ENCODE measurements at places on chromosomes 13 and 19.
A peak's percentile ranks its signal among the peaks of the same experiment; 100 is the strongest.

DNA sequence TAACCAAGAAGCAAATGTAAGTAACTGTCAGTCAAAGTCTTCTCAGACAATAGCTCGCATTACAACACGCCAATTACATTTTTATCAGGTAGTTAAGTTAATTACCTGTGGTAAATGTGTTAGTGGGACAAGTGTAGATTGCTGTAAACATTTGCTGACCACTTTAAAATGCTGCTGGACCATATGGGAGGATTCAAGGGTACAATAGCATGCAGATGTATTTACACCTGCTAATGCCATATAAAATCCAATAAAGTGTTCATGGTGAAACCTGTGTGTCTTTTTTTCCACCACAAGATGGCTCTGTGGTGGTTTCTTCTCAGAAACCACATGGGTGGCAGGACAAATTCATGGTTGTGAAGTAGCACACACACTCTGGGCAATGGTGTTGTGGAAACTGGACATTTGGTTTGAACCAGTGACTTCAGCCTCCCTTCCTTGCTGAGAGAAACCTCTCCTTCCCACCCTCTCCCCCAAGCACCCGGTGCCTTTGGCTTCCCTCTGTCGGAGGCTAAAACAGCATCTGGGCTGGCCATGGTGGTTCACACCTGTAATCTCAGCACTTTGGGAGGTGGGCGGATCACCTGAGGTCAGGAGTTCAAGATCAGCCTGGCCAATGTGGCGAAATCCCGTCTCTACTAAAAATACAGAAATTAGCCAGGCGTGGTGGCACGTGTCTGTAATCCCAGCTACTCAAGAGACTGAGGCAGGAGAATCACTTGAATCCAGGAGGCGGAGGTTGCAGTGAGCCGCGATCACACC lies 18.1 kb upstream of the GTF3A start:
- DNase-seq, result peak; percentile 70

GRCh38 chr19:51687791-51688670 lies 5.1 kb upstream of the SPACA6 start:
- peak; percentile 65 for DNase-seq

DNA sequence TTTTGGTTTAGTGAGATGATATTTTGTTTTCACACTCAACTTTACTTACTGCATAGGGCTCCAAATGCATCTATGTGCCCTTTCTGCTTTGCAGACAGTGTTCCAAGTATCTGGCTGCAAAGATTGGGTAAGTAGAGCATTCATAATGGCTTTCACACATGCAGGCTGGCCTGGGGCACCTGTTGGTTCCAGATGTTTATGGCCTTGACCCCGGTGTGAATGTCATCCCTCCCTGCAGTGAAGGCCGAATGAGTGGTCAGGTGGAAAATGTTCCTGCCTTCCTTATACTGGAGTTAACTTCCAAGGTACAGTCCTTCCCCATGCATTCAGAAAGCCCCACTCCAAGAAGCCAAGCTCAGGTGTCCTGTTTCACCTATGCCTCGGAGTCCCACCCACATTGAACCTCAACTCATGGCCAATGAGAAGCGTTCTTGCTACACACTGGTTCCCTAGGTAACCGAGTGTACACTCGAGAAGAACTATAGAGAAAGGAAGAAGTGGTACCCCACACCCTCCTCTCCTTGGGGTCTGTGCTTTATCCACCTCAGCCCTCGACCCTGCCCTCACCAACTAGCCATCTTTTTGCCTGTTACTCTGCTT lies 23.0 kb upstream of the ZNF536 start:
- no peak for DNase-seq

GRCh38 chr13:26446751-26447150 lies 110.7 kb upstream of the WASF3 start:
- no peak for DNase-seq

DNA sequence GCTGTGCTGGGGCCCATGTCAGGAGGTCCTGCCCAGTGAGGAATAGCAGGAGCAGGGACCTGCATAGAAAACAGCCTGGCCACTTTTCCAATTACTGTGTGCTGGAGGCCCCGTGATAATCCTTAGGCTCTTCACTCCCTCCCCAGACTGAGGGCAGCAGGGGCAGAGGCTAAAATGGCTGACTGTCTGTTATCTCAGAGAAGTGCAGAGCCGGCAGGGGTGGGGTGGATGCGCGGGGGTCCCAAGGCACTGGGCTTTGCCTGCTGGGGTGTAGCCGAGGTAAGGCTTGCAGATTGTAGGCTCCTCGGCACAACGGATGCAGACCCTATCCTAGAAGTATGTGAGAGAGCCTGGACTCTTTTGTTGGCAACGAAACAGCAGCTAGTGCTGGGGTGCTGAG lies 1064.1 kb downstream of the OLFM4 start:
- DNase-seq, result no peak

- DNase-seq, result no peak
These were observed 14.9 kb upstream of the GPR18 start for GRCh38 chr13:99273128-99273527.

GRCh38 chr13:66501181-66501580 lies 729.0 kb downstream of the PCDH9 start:
- DNase-seq, result no peak

DNA sequence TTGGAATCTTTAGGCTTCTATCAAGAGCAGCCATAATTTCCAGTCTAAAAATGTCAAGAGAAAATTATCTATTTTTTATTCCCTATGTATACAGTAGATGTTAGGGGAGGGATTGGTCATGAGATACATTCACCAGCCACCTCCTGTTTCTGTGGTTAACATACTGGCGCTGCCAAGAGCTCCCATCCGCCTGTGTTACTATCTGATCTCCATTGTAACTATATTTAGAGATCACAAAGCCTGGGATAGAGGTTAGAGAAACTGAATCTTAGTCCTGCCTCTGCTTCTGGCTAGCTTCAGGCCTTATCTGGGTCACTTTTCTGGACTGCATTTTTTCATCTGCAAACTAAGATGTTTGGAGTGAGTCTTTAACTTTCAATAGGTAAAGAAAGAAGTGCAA lies 46.3 kb downstream of the POLR1D start:
- no peak for DNase-seq

- DNase-seq, result peak; percentile 39
These were observed 16.7 kb downstream of the GSX1 start for GRCh38 chr13:27808851-27809550.

GRCh38 chr13:24625331-24625731 lies 54.9 kb upstream of the ATP12A start:
- DNase-seq, result no peak

- DNase-seq, result no peak
These were observed 163.0 kb downstream of the FGF9 start for GRCh38 chr13:21833921-21834320.

GRCh38 chr19:55753401-55753800 lies 5.5 kb upstream of the RFPL4A start:
- DNase-seq, result no peak

GRCh38 chr19:28377077-28377476 lies 835.9 kb downstream of the UQCRFS1 start:
- DNase-seq, result no peak

- DNase-seq, result no peak
These were observed 19.7 kb downstream of the ZC3H4 start for GRCh38 chr19:47093841-47094240.

DNA sequence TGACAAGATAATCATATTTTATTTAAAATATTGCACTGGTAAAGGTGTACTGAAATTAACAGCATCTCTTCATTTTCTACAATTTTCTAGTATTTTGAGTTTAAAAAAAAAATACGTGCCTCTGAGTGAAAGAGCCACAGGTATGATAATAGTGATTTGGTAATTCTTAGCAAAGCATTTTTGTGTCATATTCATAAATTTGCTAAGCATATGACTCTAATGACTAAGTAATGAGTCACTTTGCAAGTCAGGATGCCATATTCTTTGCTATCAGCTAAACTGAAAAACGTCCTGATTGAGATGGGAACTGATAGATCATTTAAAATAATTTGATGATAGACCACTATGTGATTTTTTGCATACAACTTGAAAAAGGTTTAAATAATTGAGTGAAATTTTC lies 136.1 kb upstream of the IRS2 start:
- DNase-seq, result no peak

- DNase-seq, result peak; percentile 13
These were observed 67.4 kb upstream of the UBAC2 start for GRCh38 chr13:99133230-99133629.

GRCh38 chr13:29103065-29103800 lies 283.1 kb downstream of the MTUS2 start:
- DNase-seq, result no peak

GRCh38 chr19:1252821-1253513 lies 4.6 kb downstream of the MIDN start:
- DNase-seq, result peak; percentile 71

DNA sequence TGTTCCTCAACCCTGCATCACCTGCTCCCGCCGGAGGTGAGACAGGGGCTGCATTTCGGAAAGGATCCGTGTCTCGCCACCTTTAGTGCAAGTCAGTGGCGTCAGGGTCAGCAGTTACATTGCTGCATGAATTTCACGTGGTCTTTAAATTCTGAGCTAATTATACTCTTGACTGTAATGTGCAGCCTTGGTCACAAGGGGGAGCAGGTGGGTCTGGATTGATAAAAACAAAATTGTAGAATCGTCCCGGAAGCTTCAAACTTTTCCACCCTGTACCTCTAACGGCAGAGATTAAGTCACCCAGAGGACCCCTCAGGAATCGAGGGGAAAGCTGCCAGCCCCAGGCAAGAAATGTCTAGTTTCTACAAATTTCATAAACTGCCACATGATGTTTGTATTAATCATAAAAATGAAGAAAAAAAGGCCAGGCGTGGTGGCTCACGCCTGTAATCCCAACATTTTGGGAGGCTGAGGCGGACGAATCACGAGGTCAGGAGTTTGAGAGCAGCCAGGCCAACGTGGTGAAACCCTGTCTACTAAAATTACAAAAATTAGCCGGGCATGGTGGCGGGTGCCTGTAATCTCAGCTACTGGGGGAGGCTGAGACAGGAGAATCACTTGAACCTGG lies 20.2 kb downstream of the BBC3 start:
- peak; percentile 87 for DNase-seq

- no peak for DNase-seq
These were observed 899 bp downstream of the GIPC3 start for GRCh38 chr19:3586127-3586626.

GRCh38 chr13:82803341-82803740 lies 1078.9 kb downstream of the SLITRK1 start:
- DNase-seq, result no peak

DNA sequence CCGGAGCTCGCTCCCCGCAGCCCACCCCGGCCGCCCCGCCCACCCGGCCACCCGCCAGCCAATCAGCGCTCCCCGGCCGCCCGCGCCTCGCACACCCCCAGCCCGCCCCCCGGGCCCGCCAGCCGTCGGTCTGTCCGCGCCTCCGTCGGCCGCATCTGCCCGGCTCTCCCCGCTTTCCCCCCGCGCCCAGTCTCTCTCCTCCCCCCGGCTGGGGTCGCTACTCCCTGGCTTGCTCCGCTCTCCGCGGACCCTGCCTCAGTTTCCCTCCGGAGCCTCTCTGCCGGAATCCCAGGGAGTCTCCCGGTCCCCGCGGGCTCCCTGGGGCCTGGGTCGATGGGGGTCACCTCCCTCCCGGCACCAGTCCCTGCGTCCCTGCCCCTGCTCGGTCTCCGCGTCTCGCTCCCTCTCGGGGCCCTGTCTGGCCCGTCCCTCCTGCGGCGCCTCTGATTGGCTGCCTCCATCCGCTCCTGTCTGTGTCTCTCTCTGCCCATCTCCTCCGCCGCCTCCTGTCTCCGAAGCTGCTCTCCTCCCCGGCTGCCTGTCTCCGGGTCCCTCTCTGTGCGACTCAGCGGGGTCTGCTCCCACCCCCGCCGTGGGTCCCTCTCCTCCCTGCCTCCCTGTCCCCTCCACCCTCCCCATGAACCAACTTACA lies 484 bp downstream of the IL11 start:
- DNase-seq, result peak; percentile 87

GRCh38 chr19:19550972-19551852 lies 13.1 kb downstream of the CILP2 start:
- no peak for DNase-seq

- DNase-seq, result no peak
These were observed 52.7 kb upstream of the MCF2L start for GRCh38 chr13:112916296-112916695.

DNA sequence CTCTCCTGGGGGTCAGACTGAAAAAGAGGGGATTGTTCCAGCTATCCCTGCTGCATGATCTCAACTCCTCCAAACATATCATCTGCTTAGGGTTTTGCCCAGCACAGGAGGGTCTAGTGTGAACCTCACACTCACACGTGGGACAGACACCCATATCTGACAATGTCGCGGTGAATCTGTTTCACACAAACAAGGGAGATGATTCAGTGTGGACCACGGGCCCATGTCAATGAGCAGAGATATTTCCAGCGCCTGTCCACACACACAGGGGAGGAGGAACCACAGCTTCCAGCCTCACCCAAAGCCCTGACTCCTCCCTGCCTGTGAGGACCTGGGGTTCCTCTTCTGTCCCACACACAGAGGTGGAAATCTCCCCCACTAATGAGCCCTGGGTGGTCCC lies 29.6 kb upstream of the KIR3DL3 start:
- DNase-seq, result no peak

DNA sequence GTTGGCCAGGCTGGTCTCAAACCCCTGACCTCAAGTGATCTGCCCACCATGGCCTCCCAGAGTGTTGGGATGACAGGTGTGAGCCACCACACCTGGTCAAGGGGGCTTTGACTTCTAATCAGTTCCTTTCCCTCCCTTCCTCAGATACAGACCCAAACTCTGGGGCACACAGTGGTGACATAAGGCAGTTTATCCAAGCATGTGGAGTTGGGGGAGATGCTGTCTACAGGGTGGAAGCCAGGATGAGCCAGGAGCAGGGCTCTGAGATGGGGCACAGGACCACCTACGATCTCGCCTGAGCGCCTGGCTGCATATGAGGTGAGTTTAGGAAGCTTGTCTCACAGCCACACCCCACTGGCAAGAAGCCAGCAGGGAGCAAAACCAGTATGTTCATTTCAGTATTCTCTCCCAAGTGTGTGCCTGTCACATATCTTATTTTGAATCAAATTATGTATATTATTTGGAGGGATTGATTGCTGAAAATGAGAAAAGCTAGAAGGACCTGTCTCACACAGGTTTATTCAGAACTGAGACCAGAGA lies 67.7 kb downstream of the KCTD15 start:
- DNase-seq, result peak; percentile 17

GRCh38 chr13:47858042-47859025 lies 142.7 kb downstream of the SUCLA2 start:
- peak; percentile 18 for DNase-seq

Data from SW480 (cell line).